ENCODE measurements at places on chromosomes 2 and 18.

DNA sequence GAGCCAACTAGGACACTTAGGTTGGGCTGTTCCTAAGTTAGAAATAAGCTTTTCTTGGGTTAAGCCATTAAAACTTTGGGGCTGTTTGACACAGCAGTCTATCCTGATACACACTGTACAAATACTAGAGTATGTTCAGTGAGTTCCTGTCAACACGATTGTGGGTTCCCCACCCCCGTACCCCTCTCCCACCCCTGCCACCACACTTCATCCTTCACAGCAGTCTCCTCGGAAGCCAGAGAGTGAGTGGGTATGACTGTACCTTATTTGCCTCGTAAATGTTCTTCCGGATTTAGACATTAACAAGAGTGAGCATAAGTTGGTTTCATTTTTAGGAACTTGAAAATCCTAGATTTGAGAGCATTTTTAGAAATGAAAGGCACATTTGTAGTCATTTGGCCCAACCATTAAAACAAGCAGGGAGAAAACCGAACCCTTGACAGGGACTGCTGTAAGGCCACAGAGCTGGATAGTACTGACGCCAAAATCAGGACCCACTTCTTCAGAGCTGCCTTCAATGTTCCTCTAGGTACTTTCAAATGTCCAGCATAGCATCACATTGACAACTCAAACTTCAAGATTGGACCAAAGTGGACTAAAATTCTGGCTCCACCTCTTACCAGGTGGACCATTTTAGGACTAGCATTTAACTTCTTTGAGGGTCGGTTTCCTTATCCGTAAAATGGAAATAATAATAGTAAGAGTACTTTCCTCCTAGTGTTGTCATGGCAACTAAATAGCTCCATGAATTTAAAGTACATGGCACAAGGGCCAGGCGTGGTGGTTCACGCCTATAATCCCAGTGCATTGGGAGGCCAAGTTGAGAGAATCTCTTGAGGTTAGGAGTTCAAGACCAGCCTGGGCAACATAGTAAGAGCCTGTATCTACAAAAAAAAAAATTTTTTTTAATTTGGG lies 166.3 kb upstream of the SERTAD2 start:
- DNase-seq: peak; percentile 67

GRCh38 chr2:69985688-69986087 lies 24.3 kb upstream of the ASPRV1 start:
- no peak for DNase-seq

- no peak for DNase-seq
These were observed 833 bp downstream of the EPB41L5 start for GRCh38 chr2:120013597-120014223.

DNA sequence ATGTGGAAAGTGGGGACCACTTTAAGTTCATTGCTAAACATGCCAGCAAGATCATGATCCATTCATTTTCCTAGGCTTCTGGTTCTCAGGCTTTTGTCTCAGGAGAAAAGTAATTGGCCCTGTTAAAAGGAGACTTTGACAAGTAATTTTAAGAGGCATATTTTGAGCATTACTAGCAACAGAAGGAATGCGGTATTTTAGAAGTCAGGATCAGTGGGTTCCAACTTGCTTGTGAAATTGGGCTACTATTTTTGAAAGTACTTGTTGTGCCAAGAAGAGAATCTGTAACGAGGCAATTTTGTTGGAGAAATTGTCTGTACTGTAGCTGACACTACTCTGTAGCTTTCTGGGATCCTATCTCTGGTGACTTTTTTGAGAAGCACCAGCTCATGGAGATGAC lies 59.4 kb downstream of the CERS6 start:
- DNase-seq: no peak

GRCh38 chr2:83233781-83234180 lies 1225.3 kb downstream of the SUCLG1 start:
- DNase-seq: no peak

GRCh38 chr18:23526501-23527063 lies 23.3 kb downstream of the RMC1 start:
- DNase-seq: no peak

DNA sequence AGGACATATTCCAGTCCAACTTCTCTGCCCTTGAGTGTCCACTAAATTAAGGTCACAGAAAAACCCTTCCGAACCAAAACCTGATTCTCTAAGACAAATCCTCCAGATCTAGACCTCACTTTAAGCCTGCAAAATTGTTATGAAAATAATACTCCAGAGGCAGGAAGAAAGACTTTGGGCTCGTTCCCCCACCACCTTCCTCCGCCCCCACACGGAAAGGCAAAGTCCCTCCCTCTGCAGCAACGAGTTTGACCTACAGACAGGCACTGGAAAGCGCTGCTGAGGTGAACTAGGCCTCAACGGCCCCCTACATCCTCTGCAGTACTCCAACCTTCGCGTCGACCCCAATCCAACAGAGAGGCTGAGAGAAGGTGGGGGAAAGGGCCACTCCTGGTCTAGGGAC lies 808 bp downstream of the ATP5MC3 start:
- peak; percentile 73 for DNase-seq

GRCh38 chr2:46863882-46864281 lies 51.7 kb downstream of the MCFD2 start:
- no peak for DNase-seq

Measured in activated CD8-positive, alpha-beta T cell treated with anti-CD3 and anti-CD28 coated beads, Interleukin-2, amount 10 ng/mL, durations not matched to agents 7 days and 5 days (primary cell).